ENCODE measurements at places on chromosomes 5 and 9. TPM values are rescaled to one million over a fixed set of nuclear protein-coding genes. Genes with fewer than 3 reads are reported as not detected.

Gene GAS1
- total RNA-seq, result 980 TPM

Gene FOXD4
- total RNA-seq, result 0.16 TPM

Gene CCNI2
- total RNA-seq, result not detected

Gene HINT1
- 127 TPM for total RNA-seq

Gene KCNV2
- total RNA-seq, result not detected

Measured in hair follicle dermal papilla cell (primary cell).